ENCODE measurements at places on chromosomes 6 and 20. TPM values are rescaled to one million over a fixed set of nuclear protein-coding genes. Genes with fewer than 3 reads are reported as not detected.

The NDUFAF5 gene
- 55.5 TPM for total RNA-seq

The TMEM200A gene
- not detected for total RNA-seq

The SLPI gene
- 1.8 TPM for total RNA-seq

The LY6G5C gene
- 2.9 TPM for total RNA-seq

The CST5 gene
- not detected for total RNA-seq

The SLA2 gene
- total RNA-seq = 0.42 TPM

The PLN gene
- total RNA-seq = 1,923 TPM

- no peak overlapping the region for H3K27ac ChIP-seq
- no peak overlapping the region for H3K4me3 ChIP-seq
- no peaks in the 10 kb centered on the region for H3K36me3 ChIP-seq
- H3K4me1 ChIP-seq = no peaks in the 10 kb centered on the region
Measured at GRCh38 chr6:157232161-157232895, 91.0 kb downstream of the TMEM242 start.

GRCh38 chr6:15081447-15081846, 164.4 kb upstream of the JARID2 start:
- no peak overlapping the region for H3K27ac ChIP-seq
- H3K36me3 ChIP-seq = no peaks in the 10 kb centered on the region
- H3K4me1 ChIP-seq = peaks cover 1% of the 10 kb centered on the region
- H3K4me3 ChIP-seq = no peak overlapping the region

- no peak for DNase-seq
- H3K27me3 ChIP-seq = no peaks in the 10 kb centered on the region
- H3K27ac ChIP-seq = no peak overlapping the region
- no peaks in the 10 kb centered on the region for H3K4me1 ChIP-seq
Measured at GRCh38 chr6:139436957-139437348, 62.5 kb upstream of the CITED2 start.

DNA sequence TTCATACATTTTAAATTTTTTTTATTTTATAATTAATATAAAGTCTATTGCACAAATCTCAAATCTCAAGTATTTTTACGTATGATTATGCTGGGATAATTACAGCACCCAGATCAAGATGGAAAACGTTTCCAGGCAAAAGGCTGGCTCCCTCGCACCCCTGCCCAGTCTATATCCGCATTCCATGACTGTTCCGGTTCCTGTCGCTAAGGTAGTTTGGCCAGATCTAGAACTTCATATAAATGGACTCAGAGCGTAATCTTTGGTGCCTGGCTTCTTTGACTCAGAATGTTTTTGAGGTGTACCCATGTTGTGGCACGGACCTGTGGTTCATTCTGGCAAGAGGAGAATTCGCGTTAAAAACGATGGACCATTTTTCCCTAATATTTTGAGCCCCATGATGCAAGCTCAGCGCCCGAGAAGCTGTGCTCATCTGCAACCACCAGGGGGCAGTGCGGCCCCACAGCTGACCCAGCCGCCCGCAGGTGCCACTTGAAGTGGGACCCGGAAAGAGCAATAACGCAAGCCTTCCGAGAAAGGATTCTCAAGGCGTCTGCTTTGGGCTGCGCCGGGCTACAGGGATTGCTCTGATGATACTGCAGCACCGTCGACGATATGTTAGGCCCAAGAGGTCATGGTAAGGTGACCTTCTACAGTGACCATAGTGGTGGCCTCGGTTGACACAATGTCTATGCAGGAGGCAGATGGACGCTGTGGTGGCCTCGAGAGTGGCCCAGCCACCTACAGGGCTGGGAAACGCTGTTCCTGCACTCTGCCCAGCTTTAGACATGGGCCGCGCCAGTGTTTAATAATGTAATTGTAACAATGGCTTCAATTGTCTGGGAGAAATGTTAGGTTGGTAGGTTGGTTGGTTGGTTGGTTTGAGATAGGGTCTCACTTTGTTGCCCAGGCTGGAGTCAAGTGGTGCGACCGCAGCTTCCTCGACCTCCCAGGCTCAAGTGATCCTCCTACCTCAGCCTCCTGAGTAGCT, 160.1 kb downstream of the ZMYND8 start:
- H3K4me1 ChIP-seq = peaks cover 10% of the 10 kb centered on the region
- H3K27ac ChIP-seq = no peak overlapping the region
- no peaks in the 10 kb centered on the region for H3K27me3 ChIP-seq
- H3K4me3 ChIP-seq = no peak overlapping the region

- peak; percentile 72 for DNase-seq
- H3K36me3 ChIP-seq = no peaks in the 10 kb centered on the region
- H3K4me3 ChIP-seq = peak overlapping the region; percentile 34
- peaks cover 26% of the 10 kb centered on the region for H3K4me1 ChIP-seq
- H3K27me3 ChIP-seq = peaks cover 67% of the 10 kb centered on the region
Measured at GRCh38 chr6:98845211-98846020, 11.0 kb downstream of the POU3F2 start.

DNA sequence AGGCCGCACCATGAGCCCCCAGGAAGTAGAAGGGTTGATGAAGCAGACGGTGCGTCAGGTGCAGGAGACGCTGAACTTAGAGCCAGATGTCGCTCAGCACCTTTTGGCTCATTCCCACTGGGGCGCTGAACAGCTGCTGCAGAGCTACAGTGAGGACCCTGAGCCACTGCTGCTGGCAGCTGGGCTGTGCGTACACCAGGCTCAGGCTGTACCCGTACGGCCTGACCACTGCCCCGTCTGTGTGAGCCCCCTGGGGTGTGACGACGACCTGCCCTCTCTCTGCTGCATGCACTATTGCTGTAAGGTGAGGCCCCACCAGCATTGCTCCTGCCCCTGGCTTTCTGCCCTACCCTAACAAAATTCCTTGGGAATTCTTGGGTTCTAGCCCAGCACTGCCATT, 13.1 kb downstream of the DNPH1 start:
- DNase-seq = no peak
- H3K4me1 ChIP-seq = no peaks in the 10 kb centered on the region
- no peaks in the 10 kb centered on the region for H3K36me3 ChIP-seq
- no peak overlapping the region for H3K4me3 ChIP-seq

DNA sequence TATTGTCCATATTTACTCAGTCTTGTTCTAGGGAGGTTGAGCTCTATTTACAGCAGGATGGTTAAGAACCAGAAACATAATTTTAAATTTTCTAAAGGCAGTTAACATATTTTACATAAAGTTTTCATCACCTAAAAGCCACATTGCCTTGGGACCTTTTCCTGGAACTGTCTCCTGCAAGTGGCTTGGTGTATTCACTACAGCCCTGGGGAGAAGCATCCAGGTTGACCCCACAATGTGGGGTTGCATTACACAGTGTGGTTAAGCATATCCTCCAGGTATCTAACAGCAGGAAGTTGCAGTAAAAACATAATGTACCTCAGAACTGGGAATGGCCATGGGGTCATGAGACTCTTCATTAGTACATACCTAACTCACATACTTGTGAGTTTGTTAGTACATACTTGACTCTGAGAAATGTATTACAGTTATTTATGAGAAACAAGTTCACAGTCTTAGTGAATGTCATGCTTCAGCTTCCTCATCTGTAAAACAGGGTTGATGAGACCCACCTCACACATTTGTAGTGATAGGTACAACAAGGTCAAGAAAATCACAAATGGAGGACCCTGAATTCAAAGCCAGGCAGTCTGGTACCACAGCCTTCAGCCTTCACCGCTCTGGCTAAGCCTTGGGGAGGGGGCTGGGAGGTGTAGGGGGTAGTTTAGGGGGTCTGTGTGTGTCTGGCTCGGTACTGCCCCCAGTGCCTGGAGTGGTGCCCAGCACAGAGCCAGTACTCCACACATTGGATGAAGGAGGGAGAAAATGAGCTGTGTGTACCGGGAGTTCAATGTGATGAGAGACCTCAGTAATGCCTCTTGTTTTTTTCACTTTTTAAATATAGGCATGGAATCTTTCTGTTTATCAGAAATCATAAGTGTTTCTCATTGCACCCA, 52.9 kb downstream of the KAT14 start:
- no peak overlapping the region for H3K27ac ChIP-seq
- no peak for DNase-seq
- peaks cover 7% of the 10 kb centered on the region for H3K36me3 ChIP-seq

DNA sequence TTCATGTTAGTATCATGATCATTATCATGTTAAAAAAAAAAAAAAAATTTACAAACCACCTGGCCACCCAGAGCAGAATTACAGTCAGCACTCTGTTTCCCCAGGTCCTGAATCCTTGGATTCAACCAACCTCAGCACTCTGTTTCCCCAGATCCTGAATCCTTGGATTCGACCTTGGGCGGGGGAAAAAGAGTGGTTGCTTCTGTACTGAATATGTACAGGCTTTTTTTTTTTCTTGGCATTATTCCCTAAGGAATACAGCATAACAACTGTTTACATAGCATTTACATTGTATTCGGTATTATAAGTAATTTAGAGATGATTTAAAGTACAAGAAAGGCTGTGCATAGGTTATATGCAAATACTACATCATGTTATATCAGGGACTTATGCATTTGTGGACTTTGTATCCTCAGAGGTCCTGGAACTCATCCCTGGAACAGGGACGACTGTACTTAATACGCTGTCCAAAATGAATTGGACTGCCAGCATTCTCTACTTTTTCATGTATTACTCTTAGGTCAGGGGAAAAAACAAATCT, 31.2 kb downstream of the GCNT2 start:
- H3K4me1 ChIP-seq = peaks cover 18% of the 10 kb centered on the region
- no peak for DNase-seq
- no peaks in the 10 kb centered on the region for H3K36me3 ChIP-seq
- H3K4me3 ChIP-seq = no peak overlapping the region

DNA sequence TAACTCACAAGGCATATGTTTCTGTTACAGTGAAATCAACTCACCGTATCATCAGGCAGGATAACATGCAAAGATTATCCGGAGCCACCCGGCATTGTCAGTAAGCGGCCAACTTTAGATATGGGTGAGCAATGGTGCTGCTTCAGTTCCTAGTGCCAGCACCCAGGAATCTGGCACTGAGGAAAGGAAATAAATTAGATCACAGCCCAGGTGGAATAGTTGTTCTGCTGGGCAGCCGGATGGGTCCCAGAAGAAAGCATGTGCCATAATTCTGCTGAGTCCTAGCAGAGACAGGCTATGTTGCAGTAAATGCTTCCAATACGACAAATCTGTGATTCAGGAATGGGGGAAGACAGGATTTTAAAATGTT, 183.6 kb upstream of the SPTLC3 start:
- no peak overlapping the region for H3K27ac ChIP-seq
- no peaks in the 10 kb centered on the region for H3K4me1 ChIP-seq
- no peak overlapping the region for H3K4me3 ChIP-seq
- DNase-seq = no peak
- no peaks in the 10 kb centered on the region for H3K27me3 ChIP-seq

GRCh38 chr6:5998236-5998635, 8.5 kb downstream of the NRN1 start:
- H3K4me3 ChIP-seq = peak overlapping the region; percentile 1
- peaks cover 23% of the 10 kb centered on the region for H3K4me1 ChIP-seq
- no peak for DNase-seq

- no peaks in the 10 kb centered on the region for H3K27me3 ChIP-seq
- H3K27ac ChIP-seq = no peak overlapping the region
- no peak overlapping the region for H3K4me3 ChIP-seq
- H3K36me3 ChIP-seq = no peaks in the 10 kb centered on the region
Measured at GRCh38 chr6:134217105-134217797, 100.7 kb downstream of the SGK1 start.

- no peak overlapping the region for H3K27ac ChIP-seq
- no peak for DNase-seq
- H3K4me3 ChIP-seq = no peak overlapping the region
- H3K4me1 ChIP-seq = no peaks in the 10 kb centered on the region
- no peaks in the 10 kb centered on the region for H3K36me3 ChIP-seq
Measured at GRCh38 chr6:24460966-24461365, 28.4 kb downstream of the GPLD1 start.

DNA sequence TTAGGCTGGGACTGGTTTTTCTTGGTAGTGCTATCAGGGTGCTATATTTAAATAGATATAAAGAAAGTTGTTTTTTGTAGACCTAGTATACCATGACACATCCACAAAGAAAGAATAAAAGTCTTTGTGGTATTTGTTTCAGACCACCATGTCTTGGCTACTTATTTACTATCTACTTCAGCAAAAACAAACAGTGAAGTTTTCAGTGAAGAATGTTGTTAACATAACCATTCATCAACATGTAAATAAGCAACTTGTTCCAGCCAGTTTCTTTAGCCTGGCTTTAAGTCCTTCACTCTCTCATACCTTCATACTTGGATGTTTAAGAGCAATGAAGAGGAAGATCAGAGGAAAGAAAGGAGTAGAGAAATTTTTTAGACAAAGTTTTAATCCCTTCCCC, 624.1 kb downstream of the CD109 start:
- no peak for DNase-seq
- H3K4me1 ChIP-seq = no peaks in the 10 kb centered on the region
- H3K27ac ChIP-seq = no peak overlapping the region
- no peaks in the 10 kb centered on the region for H3K36me3 ChIP-seq
- no peaks in the 10 kb centered on the region for H3K27me3 ChIP-seq
- no peak overlapping the region for H3K4me3 ChIP-seq

DNA sequence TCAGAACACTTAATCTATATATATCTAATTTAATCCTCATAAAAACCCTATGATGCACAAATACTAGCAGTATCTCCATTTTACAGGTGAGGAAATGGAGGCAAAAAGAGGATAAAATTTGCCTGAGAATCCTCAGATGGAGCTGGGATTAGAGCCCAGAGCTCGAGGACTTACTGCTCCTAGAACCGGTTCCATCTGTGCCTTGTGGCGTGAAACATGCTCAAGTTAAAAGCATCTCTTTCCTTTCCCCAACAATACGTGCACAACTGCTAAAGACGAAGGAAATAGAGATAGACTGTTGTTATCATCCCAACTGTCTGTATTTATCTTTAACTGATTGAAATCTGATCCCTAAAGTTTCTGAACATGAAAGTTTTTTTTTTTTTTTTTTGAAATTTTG, 367.6 kb upstream of the SOX4 start:
- H3K27me3 ChIP-seq = no peaks in the 10 kb centered on the region
- no peaks in the 10 kb centered on the region for H3K36me3 ChIP-seq
- H3K27ac ChIP-seq = no peak overlapping the region
- H3K4me3 ChIP-seq = no peak overlapping the region
- no peaks in the 10 kb centered on the region for H3K4me1 ChIP-seq
- no peak for DNase-seq

- H3K27me3 ChIP-seq = peaks cover 31% of the 10 kb centered on the region
- no peaks in the 10 kb centered on the region for H3K36me3 ChIP-seq
- no peaks in the 10 kb centered on the region for H3K4me1 ChIP-seq
- H3K27ac ChIP-seq = no peak overlapping the region
- no peak for DNase-seq
Measured at GRCh38 chr6:43457643-43458042, 2.3 kb upstream of the DLK2 start.

DNA sequence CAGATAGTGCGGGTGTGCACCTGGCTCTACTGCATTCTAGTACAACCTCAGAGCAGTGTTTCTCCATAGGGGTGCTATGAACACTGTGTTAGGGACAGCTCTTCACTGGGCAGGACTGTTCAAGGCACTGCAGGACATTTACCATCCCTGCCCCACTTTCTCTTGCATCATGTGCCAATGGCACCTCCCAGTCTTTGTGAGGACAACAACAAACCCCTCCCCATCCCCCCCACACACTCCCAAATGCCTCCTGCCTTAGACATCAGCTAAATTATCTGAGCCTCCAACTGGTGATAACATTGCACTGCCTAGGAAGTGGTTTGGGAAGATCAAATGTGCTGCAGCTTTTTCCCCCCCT, 98.9 kb downstream of the FYN start:
- H3K27ac ChIP-seq = no peak overlapping the region
- DNase-seq = no peak
- peaks cover 9% of the 10 kb centered on the region for H3K4me1 ChIP-seq

- H3K4me3 ChIP-seq = peak overlapping the region; percentile 56
- no peaks in the 10 kb centered on the region for H3K4me1 ChIP-seq
- peaks cover 23% of the 10 kb centered on the region for H3K36me3 ChIP-seq
Measured at GRCh38 chr6:117548797-117549301, 53.5 kb downstream of the GOPC start.

GRCh38 chr20:46111028-46111835, 6.9 kb upstream of the CD40 start:
- H3K36me3 ChIP-seq = no peaks in the 10 kb centered on the region
- peak; percentile 38 for DNase-seq
- peaks cover 33% of the 10 kb centered on the region for H3K4me1 ChIP-seq
- no peaks in the 10 kb centered on the region for H3K27me3 ChIP-seq
